ENCODE measurements at places on chromosomes 13 and 19.

DNA sequence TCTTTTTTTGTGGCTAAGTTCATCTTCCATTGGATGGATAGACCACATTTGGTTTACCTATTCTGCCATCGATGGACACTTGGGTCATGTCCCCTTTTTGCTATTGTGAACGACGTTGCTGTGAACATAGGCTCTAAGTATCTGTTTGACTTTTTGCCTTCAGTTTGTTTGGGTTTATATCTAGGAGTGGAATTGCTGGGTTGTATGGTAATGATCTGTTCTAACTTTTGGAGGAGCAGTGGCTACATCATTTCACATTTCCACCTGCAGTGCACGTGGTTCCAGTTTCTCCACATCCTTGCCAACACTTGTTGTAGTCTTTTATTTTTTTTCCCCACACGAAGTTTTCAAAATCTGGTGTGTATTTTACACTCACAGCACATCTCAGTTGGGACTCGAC, 21.7 kb downstream of the BICRA start:
- DNase-seq, result no peak

DNA sequence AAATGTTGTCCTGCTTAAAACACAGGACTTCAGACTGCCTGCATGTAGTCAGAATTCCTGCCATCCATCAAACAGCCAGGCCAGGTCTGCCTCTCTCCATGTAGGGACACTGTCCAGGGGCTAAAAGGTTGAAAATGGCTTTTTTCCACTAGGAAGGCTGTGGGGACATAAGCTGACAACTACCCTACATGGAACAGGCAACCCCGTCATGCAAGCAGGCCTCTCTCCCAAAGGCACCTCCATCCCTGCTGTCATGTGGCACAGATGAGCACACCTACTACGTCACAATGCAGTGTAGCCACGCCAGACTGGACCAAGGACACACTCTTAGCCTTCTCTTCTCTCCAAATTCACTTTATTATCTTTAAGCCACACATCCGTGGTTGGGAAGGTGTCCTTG, 40.8 kb downstream of the LATS2 start:
- no peak for DNase-seq

GRCh38 chr19:36573895-36574720, 1.0 kb upstream of the ZNF529 start:
- DNase-seq, result no peak

- no peak for DNase-seq
These were observed 849.7 kb downstream of the UQCRFS1 start for GRCh38 chr19:28363254-28363653.

DNA sequence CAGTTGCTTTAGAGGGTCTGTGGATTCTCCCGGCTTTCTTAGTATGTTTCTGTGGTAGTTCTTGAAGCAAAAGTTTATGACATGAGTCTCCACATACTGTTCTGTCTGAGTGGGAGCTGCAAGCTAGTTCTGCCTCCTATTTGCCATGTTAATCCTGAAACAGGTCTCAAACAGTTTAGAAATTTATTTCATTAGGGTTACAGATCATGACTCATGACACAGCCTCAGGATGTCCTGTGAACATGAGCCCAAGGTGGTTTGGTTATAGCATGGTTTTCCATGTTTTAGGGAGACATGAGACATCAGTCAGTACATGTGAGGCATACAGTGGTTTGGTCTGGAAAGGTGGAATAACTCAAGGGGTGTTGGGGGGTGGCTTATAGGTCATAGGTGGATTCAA, 77.5 kb downstream of the FNDC3A start:
- no peak for DNase-seq

DNA sequence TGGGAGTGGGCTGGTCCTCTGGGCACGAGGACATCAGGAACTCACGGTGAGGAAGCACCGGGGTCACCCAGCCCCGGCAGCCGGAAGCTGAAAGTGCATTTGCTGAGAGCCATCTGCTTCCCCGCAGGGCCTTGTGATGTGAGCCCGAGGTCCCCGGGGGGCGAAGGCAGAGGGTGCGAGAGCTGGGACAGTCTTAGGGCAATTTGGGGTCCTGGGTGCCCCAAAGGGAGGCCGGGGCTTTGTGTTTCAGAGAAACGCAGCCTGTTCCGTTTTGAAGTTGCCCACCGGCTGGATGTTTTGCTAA, 4.8 kb downstream of the F2RL3 start:
- DNase-seq, result no peak

- DNase-seq, result peak; percentile 67
These were observed 15.1 kb downstream of the PRAM1 start for GRCh38 chr19:8487137-8487851.

- no peak for DNase-seq
These were observed 237.7 kb upstream of the DACH1 start for GRCh38 chr13:72104656-72105180.

GRCh38 chr13:25874907-25875306, 176.9 kb downstream of the SHISA2 start:
- peak; percentile 58 for DNase-seq

- no peak for DNase-seq
These were observed 151.3 kb downstream of the LMO7 start for GRCh38 chr13:75787249-75787928.

GRCh38 chr13:66301482-66301881, 928.7 kb downstream of the PCDH9 start:
- DNase-seq, result no peak

GRCh38 chr13:43195551-43195950, 172.2 kb downstream of the DNAJC15 start:
- DNase-seq, result no peak

- DNase-seq, result no peak
These were observed 9.6 kb downstream of the IRGQ start for GRCh38 chr19:43586346-43586745.

DNA sequence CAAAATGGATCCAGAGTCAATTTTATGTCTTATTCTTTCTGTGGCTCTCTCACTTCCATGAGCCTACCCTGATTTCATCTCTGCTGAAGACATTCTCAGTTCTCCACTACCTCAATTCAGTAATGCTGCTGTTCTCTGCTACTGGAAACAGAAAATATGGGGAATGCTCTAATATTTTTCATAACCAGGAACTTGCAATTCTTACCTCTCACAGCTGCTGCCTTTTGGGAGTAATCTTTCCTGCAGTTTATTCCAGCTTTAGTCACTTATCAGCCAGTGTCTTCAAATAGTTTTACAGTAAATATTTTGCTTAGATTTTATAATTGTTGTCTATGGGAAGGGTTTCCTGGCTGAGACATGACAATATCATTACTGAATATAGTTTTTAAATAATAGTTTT, 145.1 kb upstream of the UFM1 start:
- no peak for DNase-seq

- DNase-seq, result peak; percentile 60
These were observed 20.1 kb downstream of the N4BP2L1 start for GRCh38 chr13:32407854-32408253.

DNA sequence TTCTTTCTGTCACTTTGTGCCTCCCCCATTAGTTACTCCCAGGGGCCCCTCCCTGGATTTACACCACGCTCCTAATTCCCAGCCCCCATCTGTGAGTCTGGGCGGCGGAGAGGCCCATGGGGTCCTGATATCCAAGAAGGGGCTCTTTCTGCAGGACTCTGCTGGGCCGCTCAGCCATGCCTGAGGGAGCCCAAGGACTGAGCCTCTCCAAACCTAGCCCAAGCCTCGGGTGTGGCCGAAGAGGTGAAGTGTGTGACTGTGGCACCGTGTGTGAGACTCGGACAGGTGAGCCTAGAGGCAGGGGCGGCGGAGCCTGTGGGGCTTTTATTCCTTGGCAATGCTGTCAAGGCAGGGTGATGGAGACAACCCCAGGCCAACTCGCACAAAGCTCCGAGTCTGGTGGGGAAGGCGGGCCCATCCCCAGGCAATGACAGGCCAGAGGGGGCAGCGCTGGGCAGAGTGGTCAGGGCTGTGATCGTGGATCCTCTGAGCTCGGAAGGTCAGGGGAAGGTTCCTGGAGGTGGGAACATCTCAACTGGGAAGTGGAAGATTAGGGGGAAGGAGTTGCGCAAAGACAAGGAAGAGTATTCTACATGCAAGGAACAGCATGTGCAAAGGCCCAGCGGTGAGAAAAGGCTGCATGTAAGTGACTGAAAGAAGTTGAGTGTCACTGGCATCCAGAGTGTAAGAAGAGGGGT, 1.6 kb downstream of the PLEKHG2 start:
- no peak for DNase-seq

DNA sequence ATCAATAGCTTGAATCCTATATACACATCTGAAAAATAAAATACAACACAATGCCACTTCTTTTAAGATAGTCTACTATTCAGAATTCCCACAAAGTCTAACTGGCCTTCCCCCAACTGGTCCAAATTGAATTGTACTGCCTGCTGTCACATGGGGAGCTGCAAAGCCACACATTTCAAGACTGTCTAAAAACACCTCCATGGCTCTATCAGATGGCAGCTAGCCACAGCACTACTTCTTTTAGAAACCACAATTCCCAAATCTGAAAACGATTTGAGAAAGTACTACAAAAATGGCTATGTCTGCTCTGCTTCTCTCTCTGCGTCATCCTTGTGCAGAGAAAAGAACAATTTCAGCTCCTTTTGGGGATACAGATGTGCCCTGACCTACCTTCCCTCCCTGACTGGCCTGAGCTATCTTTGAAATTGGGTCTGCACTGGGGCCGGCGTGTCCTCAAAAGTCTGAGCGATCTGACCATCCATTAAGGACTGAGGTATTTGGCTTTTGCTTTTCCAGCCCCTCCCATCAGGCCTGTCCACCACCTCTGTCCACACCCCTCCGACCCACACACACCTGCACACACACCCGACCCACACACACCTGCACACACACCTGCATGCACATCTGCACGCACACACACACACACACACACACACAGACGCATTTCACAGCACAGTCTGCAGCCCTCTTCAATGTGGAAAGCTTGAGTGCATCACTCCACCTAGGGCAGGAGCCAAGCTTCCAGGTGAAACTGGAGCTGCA, 68.6 kb upstream of the IPO5 start:
- no peak for DNase-seq

DNA sequence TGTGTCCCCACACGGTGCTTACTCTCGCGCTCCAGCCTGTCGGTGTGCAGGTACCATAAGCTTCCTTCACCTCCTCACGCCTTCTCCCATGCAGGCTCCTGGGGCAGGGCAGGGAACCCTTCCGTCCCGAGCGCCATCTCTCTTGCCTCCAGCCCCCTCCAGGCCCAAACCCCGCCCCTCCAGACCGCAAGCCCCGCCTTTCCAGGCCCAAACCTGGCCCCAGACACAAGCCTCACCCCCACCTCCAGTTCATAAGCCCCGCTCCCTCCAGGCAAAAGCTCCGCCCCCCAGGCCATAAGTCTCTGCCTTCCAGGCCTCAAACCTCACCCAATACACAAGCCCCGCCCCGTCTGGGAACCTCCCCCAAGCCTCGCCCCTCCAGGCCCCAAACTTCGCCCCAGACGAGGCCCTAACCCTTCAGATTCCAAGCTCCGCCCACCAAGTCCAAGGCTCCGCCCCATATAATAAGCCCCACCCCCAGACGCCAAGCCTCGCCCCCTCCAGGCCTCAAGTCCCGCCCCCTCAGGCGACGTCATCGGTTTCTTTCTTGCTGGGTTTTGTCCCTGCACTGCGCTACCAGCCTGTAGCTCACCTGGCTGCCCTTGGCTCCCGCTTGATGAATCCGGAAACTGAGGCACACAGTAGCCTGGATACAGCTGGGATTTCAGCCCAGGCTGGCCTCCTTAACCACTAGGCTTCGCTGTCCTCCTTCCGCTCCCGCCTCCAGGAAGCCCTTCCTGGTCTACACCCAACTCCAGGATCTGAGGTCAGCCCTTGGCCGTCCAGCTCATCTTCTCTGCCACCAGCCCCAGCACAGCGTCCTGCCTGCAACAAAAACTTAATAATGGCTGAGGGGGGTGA, 16.1 kb downstream of the MKNK2 start:
- DNase-seq, result peak; percentile 62

DNA sequence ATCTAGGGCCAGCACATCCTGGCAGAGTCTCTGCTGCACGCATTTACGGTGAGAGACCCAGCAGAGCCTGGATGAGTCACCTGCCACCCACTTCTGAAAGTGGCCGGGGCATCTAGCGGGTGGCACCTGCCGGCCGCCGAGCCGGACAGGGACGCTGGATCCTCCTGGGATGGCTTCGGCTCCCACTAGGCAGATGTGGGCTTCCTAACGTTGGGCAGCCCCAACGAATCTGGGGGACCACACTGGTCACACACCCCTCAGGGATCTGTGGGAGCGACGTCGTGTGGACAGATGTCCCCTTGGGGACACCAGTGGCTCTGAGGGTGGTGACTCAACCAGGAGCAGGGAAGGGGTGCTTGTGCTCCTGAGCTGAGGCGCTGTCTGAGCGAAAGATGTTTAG, 32.2 kb downstream of the TMEM255B start:
- no peak for DNase-seq

- DNase-seq, result no peak
These were observed 49.0 kb upstream of the FRY start for GRCh38 chr13:31982540-31982939.

- DNase-seq, result no peak
These were observed 240.4 kb downstream of the DACH1 start for GRCh38 chr13:71626421-71627117.

GRCh38 chr19:5074407-5074806, 105.5 kb downstream of the KDM4B start:
- no peak for DNase-seq

- DNase-seq, result no peak
These were observed 629 bp downstream of the PEPD start for GRCh38 chr19:33520844-33521479.

- DNase-seq, result no peak
These were observed 77.9 kb downstream of the ZNF536 start for GRCh38 chr19:30450100-30450499.

GRCh38 chr19:5774921-5775320, 9.6 kb downstream of the PRR22 start:
- no peak for DNase-seq

DNA sequence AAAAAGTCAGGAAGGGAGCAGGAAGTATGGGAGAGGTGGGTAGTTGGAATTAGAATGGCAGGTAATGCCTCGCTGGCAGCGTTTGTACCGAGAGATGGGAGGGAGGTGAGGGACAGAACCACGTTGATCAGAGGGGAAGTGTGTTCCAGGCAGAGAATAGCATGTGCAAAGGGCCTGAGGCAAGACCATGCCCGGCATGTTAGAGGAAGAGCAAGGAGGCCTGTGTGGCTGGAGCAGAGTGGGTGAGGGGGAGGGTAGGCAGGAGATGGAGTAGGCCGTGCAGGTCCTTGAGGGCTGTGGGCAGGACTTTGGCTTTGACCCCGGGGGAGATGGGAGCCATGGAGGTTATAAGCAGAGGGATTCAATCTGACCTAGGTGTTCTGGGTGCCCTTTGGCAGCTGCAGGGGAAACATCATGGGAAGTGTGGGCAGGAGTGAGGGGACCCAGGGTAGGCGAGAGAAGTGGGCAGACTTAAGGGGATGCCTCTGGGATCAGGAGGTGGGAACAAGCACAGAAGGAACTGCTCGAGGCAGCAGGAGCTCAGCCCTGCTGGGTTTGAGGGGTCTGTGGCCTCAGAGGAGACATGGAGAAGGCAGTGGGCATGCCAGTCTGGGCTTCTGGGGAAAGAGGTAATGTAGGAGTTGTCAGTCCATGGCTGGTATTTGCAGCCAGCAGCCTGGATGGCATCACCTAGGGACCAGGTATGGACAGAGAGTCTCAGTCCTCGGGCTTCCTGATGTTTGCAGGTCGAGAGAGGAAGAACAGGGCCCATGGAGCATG, 48.8 kb downstream of the CD320 start:
- no peak for DNase-seq

GRCh38 chr19:55152017-55152416, 3.0 kb upstream of the TNNT1 start:
- no peak for DNase-seq

GRCh38 chr19:12955996-12956395, 1.0 kb downstream of the GADD45GIP1 start:
- no peak for DNase-seq

GRCh38 chr19:11494634-11495285, 10.9 kb downstream of the ZNF653 start:
- DNase-seq, result no peak

GRCh38 chr19:1455002-1455335, 5.0 kb downstream of the APC2 start:
- no peak for DNase-seq
